ENCODE measurements at places on chromosomes 2 and 18.

- no peak for DNase-seq
Observed at GRCh38 chr2:205892251-205892655, 193.7 kb downstream of the INO80D start.

DNA sequence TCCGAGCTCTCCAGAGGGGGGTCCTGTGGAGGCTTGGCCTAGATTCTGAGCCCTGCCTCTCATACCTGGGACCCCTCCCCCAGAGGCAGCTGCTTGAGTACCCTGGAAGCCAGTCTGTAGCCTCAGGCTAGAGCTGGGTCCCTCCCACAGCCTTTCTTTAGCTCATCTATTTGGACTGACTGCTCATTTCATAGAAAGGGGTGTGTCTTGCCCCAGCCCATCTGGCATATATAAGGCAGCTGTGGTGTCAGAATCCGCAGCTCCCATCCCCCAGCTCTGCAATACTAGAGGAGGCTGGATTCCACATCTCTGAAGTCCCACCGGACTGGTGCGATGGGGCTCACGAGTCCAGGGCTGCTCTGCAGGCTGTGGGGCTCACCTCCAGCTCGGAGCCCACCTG is 26.1 kb downstream of the MPHOSPH10 start:
- no peak for DNase-seq

DNA sequence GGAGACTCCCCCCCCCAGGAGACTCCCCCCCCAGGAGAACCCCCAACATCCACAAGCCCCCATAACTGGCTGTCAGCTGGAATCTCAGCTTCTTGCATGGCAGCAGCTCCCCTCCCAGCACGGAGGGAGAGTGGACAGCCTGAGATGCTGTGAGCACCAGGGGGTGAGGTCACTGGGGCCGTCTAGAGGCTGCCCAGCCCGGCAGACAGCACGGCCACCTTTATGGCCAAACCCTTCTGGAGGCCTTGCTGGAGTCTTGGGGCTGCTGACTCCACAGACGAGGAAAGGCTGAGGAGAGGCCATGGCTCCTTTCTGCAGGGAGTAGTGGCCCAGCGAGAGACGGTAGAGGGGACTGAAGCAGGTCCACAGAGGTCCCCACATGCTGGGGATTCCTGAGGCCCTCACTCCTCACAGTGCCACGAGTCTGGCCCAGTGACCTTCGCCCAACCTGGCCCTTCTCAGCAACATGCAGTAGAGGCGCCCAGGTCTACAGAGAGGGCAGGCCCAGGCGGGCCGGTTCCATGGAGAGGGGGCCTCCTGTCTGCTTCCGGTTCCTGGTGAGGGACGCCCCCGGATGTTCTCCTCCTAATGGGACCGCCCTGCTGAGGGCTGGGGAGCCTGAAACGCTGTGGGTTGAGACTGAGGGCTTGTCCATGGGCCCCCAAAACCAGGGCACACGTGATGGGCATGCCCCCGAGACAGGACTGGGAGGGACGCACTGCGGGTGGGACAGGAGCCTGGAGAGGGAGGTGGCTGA is 122.6 kb upstream of the CTDP1 start:
- DNase-seq, result no peak

GRCh38 chr2:138104071-138104470 is 139.8 kb downstream of the HNMT start:
- no peak for DNase-seq
